ENCODE measurements at places on chromosomes 16 and 17.
A peak's percentile ranks its signal among the peaks of the same experiment; 100 is the strongest.

DNA sequence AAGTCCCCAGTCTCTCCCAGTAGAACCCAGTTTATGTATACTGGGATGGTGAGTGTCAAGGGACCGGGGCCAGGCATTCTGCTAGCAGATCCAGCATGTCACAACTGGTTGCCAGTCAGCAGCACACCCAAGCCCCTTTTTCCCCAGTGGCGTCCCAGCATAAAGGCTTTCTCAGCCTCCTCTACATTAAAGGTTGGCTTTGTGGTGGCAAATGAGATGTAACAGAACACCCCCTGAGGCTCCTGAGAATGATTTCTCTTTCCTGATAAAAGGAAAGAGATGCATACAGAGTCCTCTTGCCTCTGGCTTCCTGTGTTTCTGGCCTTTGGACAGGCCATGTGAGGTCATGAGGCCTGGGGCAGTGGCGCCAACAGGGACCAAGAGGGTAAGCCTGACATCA is 27.9 kb downstream of the IRX6 start:
- DNase-seq = no peak

GRCh38 chr16:4601036-4601863 is 13.4 kb downstream of the UBALD1 start:
- DNase-seq = no peak

GRCh38 chr17:41013181-41013580 is 4.3 kb upstream of the KRTAP3-1 start:
- no peak for DNase-seq

DNA sequence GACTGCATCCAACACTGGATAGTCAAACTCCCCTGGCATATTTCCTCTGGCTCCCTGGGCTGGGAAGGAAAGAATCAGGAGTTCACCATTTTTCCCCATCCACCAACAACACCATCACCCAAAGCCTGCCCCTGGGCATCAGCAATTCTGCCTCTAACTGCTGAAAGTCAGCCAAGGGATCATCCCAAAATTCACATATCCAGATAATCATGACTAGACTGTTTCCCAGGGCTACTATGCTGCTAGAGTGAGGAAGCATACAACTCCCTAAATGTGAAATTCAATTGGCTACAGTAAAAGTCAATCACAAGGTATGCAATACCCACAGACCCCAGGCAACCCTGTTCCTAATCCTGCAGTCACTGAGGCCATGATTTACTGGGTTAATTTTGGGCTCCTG is 230.6 kb downstream of the C16orf95 start:
- DNase-seq = no peak

- DNase-seq = no peak
These were observed 45.2 kb downstream of the HAPSTR1 start for GRCh38 chr16:9136596-9136995.

DNA sequence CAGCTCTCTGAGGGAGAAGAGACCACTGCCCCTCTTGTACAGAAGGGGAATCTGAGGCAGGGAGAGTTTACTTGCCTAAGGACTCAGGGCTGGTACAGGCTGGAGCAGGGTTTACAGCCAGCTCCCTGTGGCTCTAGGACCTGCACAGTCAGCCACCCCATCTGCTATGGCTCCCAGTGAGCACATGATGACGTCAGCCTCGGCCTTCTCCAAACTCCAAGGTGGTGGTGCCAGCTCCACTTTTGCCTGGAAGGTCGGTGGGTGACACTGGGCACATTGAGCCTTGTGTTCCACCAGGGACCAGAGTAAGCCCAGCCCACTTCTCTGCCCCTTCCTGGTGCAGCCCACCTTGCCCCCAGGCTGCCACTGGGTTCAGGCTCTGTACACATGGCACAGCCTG is 202.2 kb downstream of the ENGASE start:
- no peak for DNase-seq

GRCh38 chr17:17677299-17678040 is 3.8 kb upstream of the RAI1 start:
- no peak for DNase-seq

GRCh38 chr16:3951861-3952736 is 71.6 kb upstream of the CREBBP start:
- DNase-seq = no peak

GRCh38 chr17:50672831-50673551 is 34.7 kb downstream of the ANKRD40 start:
- DNase-seq = no peak

DNA sequence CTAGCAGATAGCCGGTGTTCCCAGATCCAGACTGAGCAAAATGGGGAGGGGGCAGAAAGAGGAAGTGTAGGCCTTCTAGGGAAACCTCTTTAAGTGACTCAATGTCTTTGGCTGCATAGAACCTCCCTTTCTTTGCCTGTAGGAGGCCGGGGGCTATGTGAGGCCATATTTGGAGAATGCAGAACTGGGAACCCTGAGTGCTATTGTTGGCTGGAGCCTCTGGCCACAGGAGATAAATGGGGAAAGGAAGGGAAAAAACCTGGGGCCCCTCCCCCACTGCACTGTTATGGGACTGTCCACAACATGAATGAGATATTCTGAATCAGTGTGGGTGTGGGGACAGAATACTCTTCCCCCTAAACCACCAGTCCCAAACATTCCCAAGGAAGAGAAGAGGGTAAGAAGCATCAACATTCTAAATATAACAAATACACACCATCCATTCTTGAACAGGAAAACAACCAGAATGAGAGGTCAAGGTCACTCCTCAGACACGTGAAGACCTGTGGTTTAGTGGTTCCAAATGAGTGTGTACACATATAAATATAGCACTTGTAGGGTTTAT is 2.4 kb downstream of the VPS25 start:
- no peak for DNase-seq

DNA sequence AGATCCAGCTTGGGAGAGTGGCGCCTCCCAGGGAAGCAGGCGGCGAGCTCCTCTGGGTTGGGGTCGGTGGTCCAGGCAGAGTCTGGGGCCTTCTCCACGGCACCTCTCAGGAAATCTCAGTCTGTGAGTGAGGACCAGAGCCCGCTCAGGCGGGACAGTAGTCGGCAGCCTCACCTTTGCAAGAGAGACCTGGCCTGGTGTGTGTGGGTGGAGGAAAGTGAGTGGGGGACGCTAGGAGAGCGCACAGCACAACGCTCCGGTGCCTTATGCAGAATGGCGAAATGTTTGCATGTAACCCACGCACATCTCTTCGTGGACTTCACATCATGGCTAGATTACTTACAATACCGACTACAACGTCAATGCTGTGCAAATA is 2.2 kb downstream of the AHSP start:
- DNase-seq = no peak

DNA sequence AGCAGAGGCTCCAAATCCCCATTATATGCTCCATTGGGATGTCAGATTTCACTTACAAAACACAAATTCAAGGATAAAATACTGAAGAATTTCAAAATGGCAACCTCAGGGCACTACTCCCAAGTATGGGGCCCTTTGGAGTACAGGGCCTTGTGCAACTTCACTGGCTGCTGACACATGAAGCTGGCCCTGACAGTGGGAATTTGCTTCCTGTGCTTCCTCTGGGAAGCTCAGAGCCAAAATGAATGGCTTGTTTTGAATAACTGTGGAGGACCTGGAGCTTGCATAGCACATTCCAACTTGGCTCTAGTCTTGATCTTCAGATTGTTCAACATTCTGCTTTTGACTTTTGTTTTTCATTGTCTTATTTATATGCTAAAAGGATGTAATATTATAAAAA is 52.3 kb upstream of the HNF1B start:
- DNase-seq = no peak

DNA sequence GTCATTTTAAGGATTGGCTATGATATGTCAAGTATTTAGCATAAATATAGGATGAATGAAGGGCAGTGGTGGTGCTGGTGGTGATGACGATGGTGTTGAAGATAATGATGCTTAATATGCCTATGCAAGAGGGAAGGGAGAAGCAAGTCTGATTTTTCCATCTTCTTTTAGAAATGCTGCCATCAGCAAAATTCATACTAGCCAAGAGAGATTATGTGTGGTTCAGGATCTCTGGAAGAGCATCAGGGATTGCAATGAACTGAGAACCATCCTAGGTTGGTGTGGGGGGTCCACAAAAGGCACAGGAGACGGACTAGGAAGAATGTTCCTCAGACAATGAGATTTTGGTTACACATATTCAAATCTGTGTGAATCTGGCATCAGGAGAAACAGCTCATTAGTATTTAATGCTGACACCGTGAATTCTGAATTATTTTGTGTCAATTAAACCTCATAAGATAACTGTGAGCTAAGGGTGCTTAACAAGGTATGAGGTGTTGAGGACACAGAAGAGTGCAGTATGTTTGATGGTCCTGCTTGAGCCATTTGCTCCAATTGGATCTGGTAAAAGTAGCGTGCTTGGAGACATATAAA is 1120.8 kb upstream of the GOT2 start:
- DNase-seq = no peak

GRCh38 chr17:3935140-3935542 is 18.9 kb upstream of the P2RX1 start:
- DNase-seq = no peak

DNA sequence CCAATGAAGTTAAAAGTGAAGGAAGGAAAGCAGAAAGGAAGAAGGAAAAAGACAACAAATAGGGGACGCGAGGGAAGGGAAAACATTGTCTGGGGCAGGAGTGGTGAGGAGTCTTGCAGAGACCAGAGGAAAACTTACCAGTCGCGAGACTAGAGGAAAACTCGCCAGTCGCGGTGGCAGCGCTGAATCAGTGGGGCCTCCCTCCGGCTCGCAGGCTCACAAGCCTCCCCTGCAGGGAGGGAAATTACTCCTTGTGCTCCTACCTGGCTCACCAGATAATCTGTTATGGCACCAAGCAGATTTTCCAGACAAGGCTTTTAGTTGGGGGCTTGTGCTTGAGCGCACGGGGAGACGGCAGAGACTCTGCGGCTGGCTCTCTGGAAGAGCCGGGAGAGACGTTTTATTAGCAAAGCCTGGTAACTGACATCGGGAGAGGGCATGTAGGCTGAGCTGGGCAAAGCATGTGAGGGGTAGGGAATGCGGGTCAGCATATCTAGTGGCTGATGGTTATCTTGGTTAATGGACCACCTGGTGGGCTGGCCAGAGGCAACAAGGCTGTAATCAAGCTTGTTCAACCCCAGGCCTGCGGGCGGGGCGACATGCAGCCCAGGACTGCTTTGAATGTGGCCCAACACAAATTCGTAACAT is 37.1 kb downstream of the LCMT1 start:
- no peak for DNase-seq

DNA sequence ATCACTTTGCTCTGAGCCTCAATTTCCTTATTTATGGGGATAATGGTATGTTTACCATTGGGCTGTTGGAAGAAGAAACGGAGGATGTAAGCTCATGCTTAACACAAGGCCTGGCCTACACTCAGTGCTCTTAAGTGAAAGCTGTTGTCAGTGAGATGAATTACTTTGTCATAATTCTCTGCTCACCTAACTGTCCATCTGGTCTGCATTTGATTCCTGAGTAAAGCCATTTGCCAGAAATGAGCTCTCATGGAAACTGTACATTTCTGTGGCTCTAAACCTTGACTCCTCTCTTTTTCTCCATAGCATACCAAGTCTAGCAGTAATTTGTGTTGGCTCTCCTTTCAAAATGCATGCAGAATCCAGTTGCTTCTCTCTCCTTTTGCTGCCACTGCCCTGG is 445.7 kb downstream of the UTP18 start:
- DNase-seq = no peak

GRCh38 chr16:4307215-4308037 is 8.4 kb upstream of the GLIS2 start:
- peak; percentile 86 for DNase-seq

DNA sequence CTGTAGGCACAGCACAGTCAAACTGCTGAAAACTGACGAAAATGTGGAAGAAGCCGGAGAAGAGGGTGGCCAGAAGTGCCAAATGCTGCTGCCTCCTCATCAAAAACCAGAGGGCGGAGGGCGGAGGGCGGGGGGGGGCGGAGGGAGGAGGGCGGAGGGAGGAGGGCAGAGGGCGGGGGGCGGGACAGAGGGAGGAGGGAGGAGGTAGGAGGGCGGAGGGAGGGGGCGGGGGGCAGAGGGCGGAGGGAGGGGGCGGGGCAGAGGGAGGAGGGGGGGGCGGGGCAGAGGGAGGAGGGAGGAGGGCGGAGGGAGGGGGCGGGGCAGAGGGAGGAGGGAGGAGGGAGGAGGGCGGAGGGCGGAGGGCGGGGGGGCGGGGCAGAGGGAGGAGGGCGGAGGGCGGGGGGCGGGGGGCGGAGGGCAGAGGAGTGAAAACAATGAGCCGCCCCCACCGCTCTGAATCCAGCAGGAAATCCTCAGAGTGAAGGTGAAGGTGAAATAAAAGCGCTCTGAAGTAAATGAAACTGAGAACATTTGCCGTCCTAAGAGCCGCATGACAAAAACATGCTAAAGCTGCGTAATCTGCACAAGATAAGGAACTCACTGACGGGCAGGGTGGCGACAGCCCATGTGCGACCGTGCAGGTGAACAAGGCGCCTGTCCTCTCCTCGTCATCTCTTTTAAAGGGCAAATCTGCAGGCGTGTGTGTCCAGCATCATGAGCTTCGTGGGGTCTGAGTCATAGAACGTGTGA is 22.6 kb upstream of the CBFA2T3 start:
- no peak for DNase-seq

DNA sequence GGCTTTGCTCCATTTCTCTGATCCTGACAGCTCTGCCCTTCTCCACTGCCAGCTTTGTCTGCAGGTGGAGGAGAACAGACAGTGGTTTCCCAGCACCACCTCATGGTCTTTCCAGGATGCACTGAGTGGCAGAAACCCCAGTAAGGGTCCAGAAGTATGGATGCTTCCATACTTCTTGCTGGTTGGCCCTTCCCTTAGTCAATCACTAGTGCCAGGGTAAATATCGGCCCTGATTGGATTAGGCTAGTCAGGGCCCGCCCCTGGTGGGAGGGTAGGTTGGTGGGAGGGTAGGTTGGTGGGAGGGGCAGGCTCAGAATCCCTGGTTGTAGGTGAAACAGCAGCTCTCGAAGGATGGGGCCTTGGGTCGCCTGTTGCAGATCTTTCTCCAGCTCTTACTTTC is 10.2 kb downstream of the RNF213 start:
- DNase-seq = peak; percentile 62

GRCh38 chr17:76075364-76076145 is 974 bp downstream of the GALR2 start:
- DNase-seq = no peak

GRCh38 chr17:78381601-78382232 is 3.3 kb downstream of the PGS1 start:
- peak; percentile 45 for DNase-seq

GRCh38 chr16:86663685-86664521 is 85.6 kb downstream of the FOXL1 start:
- no peak for DNase-seq

- DNase-seq = no peak
These were observed 27.4 kb downstream of the CEP95 start for GRCh38 chr17:64534187-64534586.

DNA sequence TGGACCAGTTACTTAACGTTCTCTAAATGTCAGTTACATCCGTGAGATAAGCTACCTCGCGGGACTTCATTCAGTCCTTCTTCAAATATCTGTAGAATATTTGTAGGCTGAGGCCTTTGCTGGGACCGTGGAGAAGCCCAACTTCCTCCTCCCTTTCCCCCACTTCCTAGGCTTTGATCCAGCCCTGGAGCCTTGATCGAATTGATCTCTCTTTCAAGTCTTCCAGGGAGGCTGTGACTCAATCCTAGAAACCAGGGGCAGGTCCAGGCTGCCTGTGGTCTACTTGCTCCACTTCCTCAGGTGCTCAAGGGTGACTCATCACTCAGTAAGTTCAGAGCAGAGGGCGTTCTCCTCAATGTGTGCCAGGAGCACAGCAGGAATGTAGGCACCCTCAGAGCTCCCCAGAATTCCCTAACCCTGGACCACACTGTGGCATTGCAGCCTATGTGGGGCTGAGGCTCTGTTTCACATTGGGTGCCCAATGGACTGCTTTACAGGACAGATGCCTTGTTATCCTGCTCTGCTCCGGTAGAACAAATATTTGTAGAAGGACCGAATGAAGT is 11.2 kb upstream of the CEP20 start:
- no peak for DNase-seq
